ENCODE measurements at places on chromosomes 3 and 15. TPM values are rescaled to one million over a fixed set of nuclear protein-coding genes. Genes with fewer than 3 reads are reported as not detected.

GRCh38 chr3:27391796-27392195, 22.6 kb upstream of the NEK10 start:
- no peak overlapping the region for H3K4me3 ChIP-seq
- no peak for DNase-seq
- no peak overlapping the region for H3K27ac ChIP-seq
- no peaks in the 10 kb centered on the region for H3K27me3 ChIP-seq

- no peaks in the 10 kb centered on the region for H3K36me3 ChIP-seq
- no peaks in the 10 kb centered on the region for H3K4me1 ChIP-seq
- H3K27ac ChIP-seq = no peak overlapping the region
- H3K4me3 ChIP-seq = no peak overlapping the region
Observed at GRCh38 chr15:96307856-96308394, 22.6 kb upstream of the NR2F2 start.

- no peak overlapping the region for H3K4me3 ChIP-seq
- H3K27me3 ChIP-seq = no peaks in the 10 kb centered on the region
- peak overlapping the region; percentile 44 for H3K27ac ChIP-seq
- H3K36me3 ChIP-seq = no peaks in the 10 kb centered on the region
Observed at GRCh38 chr3:17081520-17081919, 196.8 kb downstream of the PLCL2 start.

GRCh38 chr3:114584734-114585371, 291.0 kb downstream of the TIGIT start:
- peak; percentile 26 for DNase-seq
- peak overlapping the region; percentile 33 for H3K4me3 ChIP-seq
- H3K36me3 ChIP-seq = no peaks in the 10 kb centered on the region
- H3K27me3 ChIP-seq = no peaks in the 10 kb centered on the region
- H3K27ac ChIP-seq = peak overlapping the region; percentile 30
- H3K4me1 ChIP-seq = peaks cover 14% of the 10 kb centered on the region

DNA sequence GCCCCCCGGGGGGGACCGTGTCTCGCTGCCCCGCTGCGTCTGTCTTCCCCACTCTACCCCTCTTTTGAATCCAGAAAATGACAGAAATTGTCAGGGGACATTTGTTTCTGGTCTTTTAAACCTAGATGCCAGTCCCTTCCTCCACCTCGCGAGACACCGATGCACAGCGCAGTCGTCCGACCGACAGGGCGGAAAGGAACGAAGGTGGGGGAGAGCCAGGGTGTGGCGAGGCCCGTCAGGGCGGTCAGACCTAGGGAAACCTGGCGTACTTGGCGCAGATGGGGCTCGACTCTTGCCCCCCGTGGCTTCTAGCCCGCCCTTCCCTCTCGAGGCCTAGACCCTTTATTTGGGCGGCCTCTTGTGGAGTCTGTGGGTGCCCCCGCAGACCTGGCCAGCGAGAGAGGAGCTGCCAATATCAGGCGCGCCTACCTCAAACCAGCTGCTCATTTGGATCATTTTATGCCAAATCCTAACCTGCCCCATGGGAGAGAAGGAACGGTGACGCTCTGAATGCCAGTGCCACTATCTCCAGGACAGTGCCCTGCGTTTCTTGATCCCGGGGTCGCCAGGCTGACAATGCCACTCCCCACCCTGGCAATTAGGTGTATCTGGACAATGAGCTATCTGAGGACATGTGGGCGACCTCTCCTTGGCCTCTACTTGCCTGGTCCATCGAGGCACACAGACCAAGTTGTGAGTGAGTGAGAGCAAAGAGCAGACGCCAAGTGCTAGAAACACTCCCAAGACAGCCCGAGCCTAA, 500 bp upstream of the RAB6B start:
- no peaks in the 10 kb centered on the region for H3K36me3 ChIP-seq
- peaks cover 46% of the 10 kb centered on the region for H3K4me1 ChIP-seq
- no peak for DNase-seq
- peak overlapping the region; percentile 68 for H3K27ac ChIP-seq
- H3K27me3 ChIP-seq = no peaks in the 10 kb centered on the region
- H3K4me3 ChIP-seq = peak overlapping the region; percentile 67

DNA sequence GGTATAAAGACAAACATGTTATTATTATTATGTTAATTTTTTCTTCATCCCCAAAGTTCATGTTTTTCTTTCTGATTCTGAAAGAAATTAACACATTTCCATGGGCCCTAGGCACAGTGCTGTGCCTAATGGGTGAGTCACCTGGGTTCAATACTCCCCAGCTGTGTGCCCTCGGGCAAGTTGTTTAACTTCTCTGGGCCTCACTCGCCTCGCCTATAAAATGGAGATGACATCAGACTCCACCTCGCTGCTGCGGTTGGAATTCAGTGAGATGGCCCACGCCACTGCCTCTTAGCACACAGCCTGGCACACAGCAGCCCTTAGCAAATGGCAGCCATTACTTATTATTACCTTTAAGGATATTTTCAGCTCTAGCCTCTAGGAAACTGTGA, 22.6 kb downstream of the DNASE1L3 start:
- H3K36me3 ChIP-seq = no peaks in the 10 kb centered on the region
- H3K4me1 ChIP-seq = peaks cover 14% of the 10 kb centered on the region
- H3K27me3 ChIP-seq = no peaks in the 10 kb centered on the region
- H3K4me3 ChIP-seq = no peak overlapping the region
- H3K27ac ChIP-seq = no peak overlapping the region

GRCh38 chr3:140091143-140091542, 156.2 kb downstream of the CLSTN2 start:
- H3K4me1 ChIP-seq = peaks cover 13% of the 10 kb centered on the region
- no peaks in the 10 kb centered on the region for H3K27me3 ChIP-seq
- H3K36me3 ChIP-seq = no peaks in the 10 kb centered on the region
- H3K4me3 ChIP-seq = no peak overlapping the region

GRCh38 chr3:86837871-86838270, 153.1 kb downstream of the VGLL3 start:
- no peak for DNase-seq
- H3K4me3 ChIP-seq = no peak overlapping the region
- no peak overlapping the region for H3K27ac ChIP-seq
- H3K36me3 ChIP-seq = no peaks in the 10 kb centered on the region
- H3K4me1 ChIP-seq = no peaks in the 10 kb centered on the region

GRCh38 chr15:68781766-68782588, 38.7 kb downstream of the ANP32A start:
- H3K36me3 ChIP-seq = no peaks in the 10 kb centered on the region
- H3K4me1 ChIP-seq = peaks cover 14% of the 10 kb centered on the region
- no peaks in the 10 kb centered on the region for H3K27me3 ChIP-seq
- H3K4me3 ChIP-seq = no peak overlapping the region

- no peak for DNase-seq
- no peaks in the 10 kb centered on the region for H3K27me3 ChIP-seq
- peak overlapping the region; percentile 54 for H3K27ac ChIP-seq
- H3K36me3 ChIP-seq = peaks cover 8% of the 10 kb centered on the region
Observed at GRCh38 chr3:52046186-52046901, 10.0 kb downstream of the DUSP7 start.

DNA sequence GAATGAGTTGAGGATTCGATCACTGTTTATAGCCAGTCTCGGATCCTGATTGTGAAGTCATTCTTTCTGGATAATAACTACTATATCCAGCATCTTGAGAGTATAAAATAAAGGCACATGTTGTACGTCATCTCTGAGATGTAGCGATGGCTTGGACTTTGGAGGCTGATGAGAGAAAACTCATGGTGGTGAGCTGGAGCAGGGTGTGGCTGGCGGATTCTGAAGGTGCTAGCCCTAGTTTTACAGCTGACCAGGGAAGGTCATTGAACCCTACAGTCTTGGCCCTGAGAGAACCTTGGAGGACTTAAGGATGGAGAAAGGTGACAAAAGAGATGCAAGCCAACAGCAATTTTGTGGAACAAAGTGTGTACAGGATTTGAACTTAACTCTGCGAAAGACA, 153.8 kb downstream of the IGF1R start:
- H3K4me1 ChIP-seq = peaks cover 48% of the 10 kb centered on the region
- no peaks in the 10 kb centered on the region for H3K36me3 ChIP-seq
- H3K4me3 ChIP-seq = no peak overlapping the region
- DNase-seq = no peak

- peaks cover 48% of the 10 kb centered on the region for H3K4me1 ChIP-seq
- H3K4me3 ChIP-seq = no peak overlapping the region
- DNase-seq = no peak
Observed at GRCh38 chr3:120552184-120553172, 43.7 kb upstream of the NDUFB4 start.

DNA sequence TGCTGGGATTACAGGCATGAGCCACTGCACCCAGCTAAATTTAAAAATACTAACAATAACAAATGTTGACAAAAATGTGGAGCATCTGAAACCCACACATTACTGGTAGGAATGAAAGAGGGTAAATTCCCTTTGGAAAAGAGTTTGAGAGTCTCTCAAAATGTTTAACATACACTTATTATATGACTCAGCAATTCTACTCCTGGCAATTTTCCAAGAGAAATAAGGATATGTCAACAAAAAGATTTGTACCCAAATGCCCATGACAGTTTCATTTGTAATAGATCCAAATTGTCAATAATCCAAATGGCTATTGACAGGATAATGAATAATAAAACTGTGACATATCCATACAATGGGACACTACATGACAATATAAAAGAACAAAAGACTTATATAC, 9.0 kb downstream of the HCLS1 start:
- no peak overlapping the region for H3K4me3 ChIP-seq
- H3K27ac ChIP-seq = no peak overlapping the region
- no peaks in the 10 kb centered on the region for H3K36me3 ChIP-seq
- DNase-seq = no peak

- no peak overlapping the region for H3K4me3 ChIP-seq
- H3K27ac ChIP-seq = no peak overlapping the region
- no peak for DNase-seq
- H3K27me3 ChIP-seq = no peaks in the 10 kb centered on the region
- no peaks in the 10 kb centered on the region for H3K4me1 ChIP-seq
Observed at GRCh38 chr3:34862456-34862855, 776.9 kb upstream of the ARPP21 start.

- no peak overlapping the region for H3K4me3 ChIP-seq
- peaks cover 15% of the 10 kb centered on the region for H3K4me1 ChIP-seq
- no peaks in the 10 kb centered on the region for H3K36me3 ChIP-seq
- no peaks in the 10 kb centered on the region for H3K27me3 ChIP-seq
- DNase-seq = no peak
- no peak overlapping the region for H3K27ac ChIP-seq
Observed at GRCh38 chr15:68332266-68332665, 54.7 kb downstream of the FEM1B start.

GRCh38 chr3:49908373-49909199, 4.9 kb upstream of the MST1R start:
- DNase-seq = no peak
- H3K27ac ChIP-seq = no peak overlapping the region
- no peak overlapping the region for H3K4me3 ChIP-seq
- H3K36me3 ChIP-seq = no peaks in the 10 kb centered on the region

DNA sequence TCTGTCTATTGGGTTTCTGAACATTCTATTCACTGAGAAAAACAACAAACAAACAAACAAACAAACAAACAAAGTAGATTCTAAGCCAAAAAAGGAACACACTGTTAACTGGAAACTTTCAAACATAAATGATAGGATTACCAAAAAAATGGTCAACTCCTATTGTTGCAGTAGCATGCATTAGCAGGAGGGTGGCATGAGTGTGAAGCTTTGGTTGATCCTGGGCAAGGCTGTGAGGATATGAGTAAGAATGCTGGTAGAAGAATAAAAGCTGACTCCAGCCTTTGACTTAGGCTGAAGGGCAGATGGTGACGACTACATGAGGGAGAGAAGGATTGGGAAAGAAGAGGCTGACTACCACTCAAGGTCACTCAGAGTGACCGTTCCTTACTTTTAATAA, 810.3 kb downstream of the VGLL3 start:
- no peak overlapping the region for H3K4me3 ChIP-seq
- no peak overlapping the region for H3K27ac ChIP-seq
- H3K27me3 ChIP-seq = no peaks in the 10 kb centered on the region
- DNase-seq = no peak
- H3K4me1 ChIP-seq = no peaks in the 10 kb centered on the region

ZNF621 gene
- 11.1 TPM for total RNA-seq

STRIT1 gene
- 2.2 TPM for total RNA-seq

TLNRD1 gene
- 4.3 TPM for total RNA-seq

SPATA12 gene
- not detected for total RNA-seq

CDHR4 gene
- total RNA-seq = not detected

TEX9 gene
- 0.83 TPM for total RNA-seq

PLSCR2 gene
- total RNA-seq = not detected

PIGZ gene
- 6.0 TPM for total RNA-seq

TNFSF10 gene
- 13.9 TPM for total RNA-seq

PLA2G4B gene
- total RNA-seq = 3.3 TPM

All from heart right ventricle (tissue), 16 donors.